ENCODE measurements at places on chromosomes 6 and 20. TPM values are rescaled to one million over a fixed set of nuclear protein-coding genes. Genes with fewer than 3 reads are reported as not detected.

GRCh38 chr20:36613974-36614373, 8.4 kb downstream of the RAB5IF start:
- H3K36me3 ChIP-seq, result peaks cover 65% of the 10 kb centered on the region
- no peak overlapping the region for H3K27ac ChIP-seq
- DNase-seq, result no peak
- no peak overlapping the region for H3K4me3 ChIP-seq

DNA sequence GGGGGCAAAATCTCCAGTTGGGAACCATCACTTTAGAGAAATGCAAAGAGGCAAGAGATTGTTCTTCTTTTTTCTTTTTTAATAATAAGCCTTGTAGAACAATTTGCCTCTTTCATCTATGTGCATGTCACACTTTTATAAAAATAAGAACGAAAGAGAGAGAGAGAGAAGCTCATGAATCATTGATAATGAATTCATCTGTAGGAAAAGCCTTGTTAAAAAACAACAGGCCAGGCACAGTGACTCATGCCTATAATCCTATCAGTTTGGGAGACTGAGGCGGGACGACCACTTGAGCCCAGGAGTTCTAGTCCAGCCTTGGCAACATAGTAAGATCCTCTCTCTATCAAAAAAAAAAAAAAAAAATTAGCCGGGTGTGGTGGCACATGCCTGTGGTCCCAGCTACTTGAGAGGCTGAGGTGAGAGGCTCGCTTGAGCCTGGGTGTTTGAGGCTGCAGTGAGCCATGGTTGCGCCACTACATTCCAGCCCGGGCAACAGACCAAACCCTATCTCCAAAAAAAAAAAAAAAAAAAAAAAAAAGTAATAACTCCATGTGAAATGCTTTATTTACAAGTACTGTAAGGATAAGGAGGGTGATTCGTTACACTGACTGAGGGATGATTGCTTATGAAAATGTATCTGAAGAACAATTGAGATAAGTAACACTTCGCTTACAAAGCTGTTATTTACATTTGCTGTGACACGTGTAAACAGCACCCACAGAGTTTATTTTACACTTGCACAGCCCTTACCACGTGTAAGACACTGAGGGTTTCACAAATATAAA, 6.0 kb downstream of the CCN5 start:
- H3K27me3 ChIP-seq, result no peaks in the 10 kb centered on the region
- no peaks in the 10 kb centered on the region for H3K36me3 ChIP-seq
- H3K27ac ChIP-seq, result no peak overlapping the region
- no peak for DNase-seq
- no peaks in the 10 kb centered on the region for H3K4me1 ChIP-seq

GRCh38 chr6:42911171-42912021, 4.5 kb upstream of the PTCRA start:
- H3K27me3 ChIP-seq, result no peaks in the 10 kb centered on the region
- no peak for DNase-seq
- no peaks in the 10 kb centered on the region for H3K4me1 ChIP-seq
- H3K36me3 ChIP-seq, result no peaks in the 10 kb centered on the region
- no peak overlapping the region for H3K4me3 ChIP-seq

DNA sequence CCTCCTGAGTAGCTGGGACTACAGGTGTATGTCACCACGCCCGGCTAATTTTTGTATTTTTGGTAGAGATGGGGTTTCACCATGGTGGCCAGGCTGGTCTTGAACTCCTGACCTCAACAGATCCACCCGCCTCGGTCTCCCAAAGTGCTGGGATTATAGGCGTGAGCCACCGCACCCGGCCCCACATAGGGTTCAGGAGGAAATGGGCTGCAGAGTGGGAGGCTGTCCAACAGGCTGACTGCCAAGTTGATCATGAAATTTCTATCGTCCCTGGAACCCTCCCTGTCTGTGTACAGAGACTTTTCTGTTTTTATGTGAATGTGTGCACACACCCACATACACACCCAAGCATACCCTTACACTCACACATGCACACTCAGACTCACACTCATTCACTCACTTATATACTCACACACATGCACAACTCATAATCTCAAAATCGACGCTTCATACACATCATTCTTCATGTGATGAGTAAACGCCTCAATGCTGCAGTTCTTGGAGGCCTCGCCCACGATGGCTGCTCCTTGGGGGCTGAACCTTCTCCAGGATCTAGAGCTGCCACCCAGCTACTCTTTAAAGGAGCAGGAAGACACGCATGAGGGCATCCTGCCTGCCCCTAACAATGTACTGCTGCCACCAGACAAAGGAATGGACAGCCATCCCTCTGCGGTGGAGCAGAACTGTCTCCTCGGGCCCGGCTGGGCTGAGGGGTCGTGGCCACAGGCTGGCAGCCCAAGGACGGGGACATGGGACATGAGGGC, 35.6 kb downstream of the SUN5 start:
- no peak overlapping the region for H3K4me3 ChIP-seq
- H3K27ac ChIP-seq, result peak overlapping the region; percentile 94
- peak; percentile 51 for DNase-seq
- H3K36me3 ChIP-seq, result no peaks in the 10 kb centered on the region

GRCh38 chr6:50819466-50819903, 814 bp downstream of the TFAP2B start:
- no peaks in the 10 kb centered on the region for H3K4me1 ChIP-seq
- H3K27me3 ChIP-seq, result peaks cover 54% of the 10 kb centered on the region
- no peak for DNase-seq

- DNase-seq, result no peak
- no peak overlapping the region for H3K4me3 ChIP-seq
- H3K4me1 ChIP-seq, result peaks cover 3% of the 10 kb centered on the region
- no peak overlapping the region for H3K27ac ChIP-seq
Observed at GRCh38 chr20:17992847-17993513, 24.2 kb downstream of the MGME1 start.

DNA sequence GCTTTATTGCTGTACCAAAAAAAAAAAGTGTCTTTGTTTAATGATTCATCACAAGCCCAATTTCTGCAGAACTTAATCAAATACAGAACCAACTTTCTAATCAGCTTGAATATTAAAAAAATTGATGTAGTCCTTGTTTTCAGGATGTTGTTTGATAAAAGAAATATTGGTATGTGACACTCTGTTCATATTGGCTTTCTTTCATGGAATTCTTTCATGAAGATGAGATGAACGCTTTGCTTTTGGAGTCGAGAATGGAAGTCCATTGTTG, 184.3 kb downstream of the ZNF217 start:
- no peak for DNase-seq
- H3K36me3 ChIP-seq, result no peaks in the 10 kb centered on the region
- H3K27ac ChIP-seq, result no peak overlapping the region
- H3K4me1 ChIP-seq, result peaks cover 6% of the 10 kb centered on the region
- no peak overlapping the region for H3K4me3 ChIP-seq
- no peaks in the 10 kb centered on the region for H3K27me3 ChIP-seq

- no peaks in the 10 kb centered on the region for H3K4me1 ChIP-seq
- DNase-seq, result no peak
- no peaks in the 10 kb centered on the region for H3K36me3 ChIP-seq
- no peak overlapping the region for H3K27ac ChIP-seq
- no peaks in the 10 kb centered on the region for H3K27me3 ChIP-seq
Observed at GRCh38 chr6:47810885-47811284, 29.1 kb downstream of the OPN5 start.

GRCh38 chr6:131862476-131862875, 54.7 kb downstream of the ENPP1 start:
- no peaks in the 10 kb centered on the region for H3K36me3 ChIP-seq
- H3K27me3 ChIP-seq, result no peaks in the 10 kb centered on the region
- no peak overlapping the region for H3K4me3 ChIP-seq
- H3K4me1 ChIP-seq, result no peaks in the 10 kb centered on the region
- H3K27ac ChIP-seq, result no peak overlapping the region

GRCh38 chr6:39231521-39232243, 2.4 kb upstream of the KCNK5 start:
- peaks cover 4% of the 10 kb centered on the region for H3K27me3 ChIP-seq
- H3K36me3 ChIP-seq, result no peaks in the 10 kb centered on the region
- no peak overlapping the region for H3K27ac ChIP-seq
- DNase-seq, result no peak
- H3K4me3 ChIP-seq, result no peak overlapping the region

DNA sequence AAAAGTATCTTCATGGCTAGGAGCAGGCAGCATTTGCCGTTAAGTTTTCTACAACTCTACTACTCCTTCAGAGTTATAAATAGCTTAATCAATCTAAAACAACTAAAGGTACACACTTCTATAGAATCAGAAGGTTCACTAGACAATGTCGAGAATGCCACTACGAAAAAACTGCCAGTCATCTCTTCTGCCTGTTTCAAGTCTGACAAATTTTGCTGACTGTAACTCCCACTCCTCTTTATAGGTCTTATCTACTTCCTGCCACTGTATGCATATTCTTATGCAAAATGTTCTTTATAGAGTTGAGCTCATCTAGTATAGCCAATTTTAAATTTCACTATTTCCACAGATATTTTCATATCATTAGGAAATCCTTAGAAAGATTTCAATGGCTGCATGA, 160.1 kb downstream of the EYS start:
- DNase-seq, result no peak
- H3K4me1 ChIP-seq, result no peaks in the 10 kb centered on the region
- no peak overlapping the region for H3K4me3 ChIP-seq
- no peaks in the 10 kb centered on the region for H3K36me3 ChIP-seq

DNA sequence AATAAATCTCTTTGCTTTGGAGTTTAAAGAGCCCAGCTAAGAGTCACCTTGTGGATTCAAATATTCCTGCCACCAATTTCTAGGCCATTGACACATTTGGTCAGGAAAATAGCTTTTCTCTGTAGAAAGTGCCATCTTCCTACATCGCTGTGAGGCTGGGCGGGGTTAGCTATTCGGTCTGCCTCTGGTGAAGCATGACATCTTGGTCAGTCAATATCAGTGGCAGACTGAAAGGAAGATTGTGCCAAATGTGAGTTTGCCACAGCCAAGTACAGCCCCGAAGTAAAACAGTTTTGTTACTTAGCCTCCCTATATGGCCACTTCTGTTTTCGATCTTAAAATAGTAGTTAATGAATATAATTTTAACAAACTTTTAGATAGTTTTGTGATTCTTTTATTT, 65.5 kb upstream of the FABP7 start:
- H3K36me3 ChIP-seq, result no peaks in the 10 kb centered on the region
- no peaks in the 10 kb centered on the region for H3K4me1 ChIP-seq
- H3K4me3 ChIP-seq, result no peak overlapping the region

DNA sequence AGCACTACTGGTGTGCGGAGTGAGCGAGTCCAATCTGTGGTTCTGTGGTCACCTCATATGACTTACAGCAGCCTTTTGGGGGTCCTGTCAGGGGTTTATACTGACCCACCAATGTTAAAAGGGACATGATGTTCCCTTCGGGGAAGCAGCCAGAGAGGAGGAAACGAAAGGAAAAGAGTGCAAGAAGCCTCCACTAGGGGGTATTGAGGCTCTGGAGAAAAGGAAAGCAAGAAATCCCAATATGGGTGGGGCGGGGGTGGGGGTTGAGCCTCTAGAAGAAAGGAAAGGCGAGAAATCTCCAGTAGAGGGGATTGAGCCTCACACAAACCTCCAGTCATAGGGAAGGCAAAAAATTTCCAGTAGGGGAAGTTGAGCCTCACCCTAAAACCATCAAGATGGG, 249.3 kb upstream of the ECI2 start:
- no peaks in the 10 kb centered on the region for H3K4me1 ChIP-seq
- no peak for DNase-seq
- peaks cover 2% of the 10 kb centered on the region for H3K27me3 ChIP-seq
- no peak overlapping the region for H3K4me3 ChIP-seq
- no peak overlapping the region for H3K27ac ChIP-seq

- H3K4me1 ChIP-seq, result no peaks in the 10 kb centered on the region
- no peak overlapping the region for H3K27ac ChIP-seq
- H3K27me3 ChIP-seq, result no peaks in the 10 kb centered on the region
- H3K36me3 ChIP-seq, result no peaks in the 10 kb centered on the region
Observed at GRCh38 chr20:10125757-10126156, 91.0 kb downstream of the ANKEF1 start.

GRCh38 chr20:38130687-38131587, 34.1 kb downstream of the TGM2 start:
- no peaks in the 10 kb centered on the region for H3K36me3 ChIP-seq

Gene GPR63
- 0.07 TPM for total RNA-seq

Gene SLC17A5
- 8.5 TPM for total RNA-seq

Gene GJA1
- total RNA-seq, result not detected

Gene PDE10A
- total RNA-seq, result not detected

Gene ELOVL4
- total RNA-seq, result not detected

Gene NOTCH4
- total RNA-seq, result 2.6 TPM

Gene HDGFL1
- not detected for total RNA-seq

Gene TAB2
- total RNA-seq, result 68.9 TPM

All from natural killer cell (primary cell).